Diencephalon (tissue), 1 donor: ENCODE measurements at places on chromosomes 12 and 14. TPM values are rescaled to one million over a fixed set of nuclear protein-coding genes. Genes with fewer than 3 reads are reported as not detected.

The KCNH3 gene
- 9.2 TPM for total RNA-seq

The RASAL1 gene
- total RNA-seq: 6.5 TPM

The MYF5 gene
- total RNA-seq: not detected

The TPH2 gene
- total RNA-seq: 2.1 TPM

The SYNDIG1L gene
- 32.8 TPM for total RNA-seq

The EPYC gene
- total RNA-seq: not detected

The DTX3 gene
- 58.1 TPM for total RNA-seq

The NEMP1 gene
- total RNA-seq: 7.6 TPM

The GNB3 gene
- total RNA-seq: 3.2 TPM

The AKAP5 gene
- total RNA-seq: 44.5 TPM

The TNFAIP2 gene
- total RNA-seq: 12.7 TPM

The TRMT61A gene
- 6.9 TPM for total RNA-seq

The RTN1 gene
- total RNA-seq: 936 TPM

The DTX1 gene
- 34.8 TPM for total RNA-seq

The SELPLG gene
- total RNA-seq: 2.8 TPM

The CCDC175 gene
- 2.1 TPM for total RNA-seq

The GLTP gene
- 25.8 TPM for total RNA-seq

The KRT72 gene
- 0.23 TPM for total RNA-seq

The AMIGO2 gene
- 19.6 TPM for total RNA-seq

The OASL gene
- 0.46 TPM for total RNA-seq

The CALM1 gene
- 1,218 TPM for total RNA-seq

The CRIP1 gene
- total RNA-seq: 2.3 TPM

The C12orf42 gene
- total RNA-seq: 0.92 TPM

The PRH2 gene
- 0.92 TPM for total RNA-seq

The AQP6 gene
- 0.46 TPM for total RNA-seq

The SLC17A8 gene
- total RNA-seq: 10.1 TPM

The CDKL1 gene
- total RNA-seq: 11.3 TPM

The ZFHX2 gene
- 3.5 TPM for total RNA-seq

The NKX2-1 gene
- total RNA-seq: 21.5 TPM

The KRT71 gene
- not detected for total RNA-seq

The FOXG1 gene
- total RNA-seq: 19.8 TPM

The NKX2-8 gene
- 1.2 TPM for total RNA-seq

The PTPRB gene
- 10.1 TPM for total RNA-seq

The LMNTD1 gene
- 4.6 TPM for total RNA-seq

The INHBE gene
- not detected for total RNA-seq

The DCN gene
- total RNA-seq: 39.4 TPM

The C14orf132 gene
- 118 TPM for total RNA-seq

The DHRS2 gene
- total RNA-seq: 0.92 TPM

The KRT3 gene
- total RNA-seq: 0.23 TPM

The ADSS1 gene
- 6.7 TPM for total RNA-seq

The SOAT2 gene
- not detected for total RNA-seq

The ADAMTS20 gene
- total RNA-seq: 0.46 TPM

The LTBP2 gene
- 1.2 TPM for total RNA-seq

The EXOC3L4 gene
- total RNA-seq: 0.46 TPM

The EMP1 gene
- total RNA-seq: 5.3 TPM

The SYCP3 gene
- 0.46 TPM for total RNA-seq

The TAS2R9 gene
- 0.92 TPM for total RNA-seq

The CMKLR1 gene
- 2.8 TPM for total RNA-seq

The CLEC4C gene
- not detected for total RNA-seq

The P2RX2 gene
- total RNA-seq: not detected

The KRT2 gene
- not detected for total RNA-seq

The PRKD1 gene
- 16.4 TPM for total RNA-seq

The AQP2 gene
- not detected for total RNA-seq

The GTF2A1 gene
- total RNA-seq: 75.7 TPM

The PPP1R1A gene
- total RNA-seq: 31.8 TPM
